SJCRH30 (cell line): ENCODE measurements at places on chromosomes 13 and 19.

GRCh38 chr19:18480006-18480691 is 41.7 kb downstream of the ELL start:
- no peak for DNase-seq

- DNase-seq, result no peak
Measured at GRCh38 chr19:16222806-16223205, 25.1 kb downstream of the AP1M1 start.

DNA sequence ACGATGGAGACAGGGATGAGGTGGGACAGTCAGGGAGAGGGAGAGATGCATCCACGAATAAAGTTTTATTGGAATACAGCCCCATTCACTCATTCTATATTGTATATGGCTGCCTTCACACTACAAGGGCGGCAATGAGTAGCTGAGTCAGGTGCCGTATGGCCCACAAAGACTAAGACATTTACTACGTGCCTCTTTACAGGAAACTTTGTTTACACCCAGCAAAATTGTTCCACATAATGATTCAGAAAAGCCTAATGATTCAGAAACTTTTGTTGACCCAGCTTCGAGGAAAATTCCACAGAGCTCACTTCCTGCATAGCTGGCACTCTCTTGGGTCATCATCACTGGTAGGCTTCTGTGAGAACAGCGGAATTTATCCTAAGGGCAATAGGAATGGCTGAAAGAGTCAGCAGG is 87.3 kb upstream of the PEG3 start:
- no peak for DNase-seq

DNA sequence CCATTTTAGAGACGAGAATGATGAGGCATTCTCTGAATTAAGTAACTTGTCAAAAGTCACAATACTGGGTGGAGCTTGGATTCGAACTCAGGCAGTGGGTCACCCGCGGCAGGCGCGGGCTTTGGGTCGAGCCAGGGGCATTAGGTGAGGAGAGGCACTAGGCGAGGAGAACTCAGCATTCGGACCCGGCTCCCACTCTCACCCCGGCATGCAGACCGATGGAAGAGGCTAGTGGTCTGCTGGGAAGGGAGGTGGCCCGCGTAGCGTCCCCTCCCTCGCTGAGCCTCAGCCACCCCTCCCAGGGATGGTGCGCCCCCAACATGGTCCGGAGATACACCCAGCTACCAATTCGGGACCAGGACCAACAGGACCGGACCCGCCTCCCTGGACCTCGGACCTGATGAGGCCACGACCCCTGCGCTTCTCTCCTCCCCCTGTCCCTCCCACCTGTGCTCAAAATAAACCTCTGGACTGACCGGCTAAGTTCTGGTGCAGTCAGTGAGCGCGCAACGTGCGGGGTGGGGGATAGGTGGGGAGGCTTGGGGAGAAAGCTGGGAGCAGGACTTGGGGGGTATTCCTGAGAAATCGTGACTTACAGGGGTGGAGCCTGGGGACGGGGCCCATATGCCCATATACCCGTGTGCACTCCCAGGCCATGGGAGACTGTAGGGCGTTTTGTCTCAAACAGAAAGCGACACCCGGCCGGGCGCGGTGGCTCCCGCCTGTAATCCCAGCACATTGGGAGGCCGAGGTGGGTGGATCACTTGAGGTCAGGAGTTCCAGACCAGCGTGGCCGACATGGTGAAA is 1.3 kb upstream of the SNAPC2 start:
- no peak for DNase-seq

DNA sequence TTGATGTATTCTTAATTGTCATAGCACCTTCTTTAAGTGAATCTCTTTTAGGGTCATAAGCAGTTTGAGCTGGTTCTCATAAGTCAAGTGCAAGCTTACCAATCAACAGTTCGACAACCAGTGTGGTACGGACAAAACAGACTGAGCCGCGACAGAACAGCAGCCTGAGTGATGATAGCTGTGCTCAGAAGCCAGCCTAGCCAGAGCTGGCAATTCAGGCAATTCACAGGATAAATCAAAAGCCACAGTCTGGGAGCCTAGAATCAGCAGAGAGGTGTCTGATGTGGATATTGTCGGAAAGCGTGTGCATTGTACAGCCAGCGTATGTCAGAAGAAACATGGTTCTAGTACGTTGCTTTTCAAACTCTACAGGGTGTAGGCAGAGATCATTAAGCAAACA is 14.9 kb downstream of the UBE2L5 start:
- DNase-seq, result no peak

DNA sequence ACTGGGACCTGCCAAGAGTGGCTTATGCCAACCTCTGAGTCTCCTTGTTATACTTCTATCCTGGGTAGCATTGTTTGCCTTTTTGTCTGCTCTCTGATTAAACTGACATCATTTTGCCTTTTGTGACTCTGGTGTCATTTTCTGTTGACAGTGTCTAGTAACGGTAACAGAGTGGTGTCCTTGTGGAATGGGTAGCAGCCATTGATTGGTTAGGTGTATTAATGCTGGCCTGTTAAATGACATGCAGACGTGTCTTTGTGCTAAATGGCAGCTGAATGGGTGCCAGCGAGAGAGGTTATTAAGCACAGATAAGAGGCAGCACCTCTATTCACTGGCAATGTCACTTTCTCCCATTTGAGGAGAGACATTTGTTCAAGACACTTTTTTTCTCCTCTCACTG is 1289.4 kb downstream of the PCDH9 start:
- no peak for DNase-seq

- DNase-seq, result no peak
Measured at GRCh38 chr13:85541476-85541875, 257.7 kb downstream of the SLITRK6 start.

DNA sequence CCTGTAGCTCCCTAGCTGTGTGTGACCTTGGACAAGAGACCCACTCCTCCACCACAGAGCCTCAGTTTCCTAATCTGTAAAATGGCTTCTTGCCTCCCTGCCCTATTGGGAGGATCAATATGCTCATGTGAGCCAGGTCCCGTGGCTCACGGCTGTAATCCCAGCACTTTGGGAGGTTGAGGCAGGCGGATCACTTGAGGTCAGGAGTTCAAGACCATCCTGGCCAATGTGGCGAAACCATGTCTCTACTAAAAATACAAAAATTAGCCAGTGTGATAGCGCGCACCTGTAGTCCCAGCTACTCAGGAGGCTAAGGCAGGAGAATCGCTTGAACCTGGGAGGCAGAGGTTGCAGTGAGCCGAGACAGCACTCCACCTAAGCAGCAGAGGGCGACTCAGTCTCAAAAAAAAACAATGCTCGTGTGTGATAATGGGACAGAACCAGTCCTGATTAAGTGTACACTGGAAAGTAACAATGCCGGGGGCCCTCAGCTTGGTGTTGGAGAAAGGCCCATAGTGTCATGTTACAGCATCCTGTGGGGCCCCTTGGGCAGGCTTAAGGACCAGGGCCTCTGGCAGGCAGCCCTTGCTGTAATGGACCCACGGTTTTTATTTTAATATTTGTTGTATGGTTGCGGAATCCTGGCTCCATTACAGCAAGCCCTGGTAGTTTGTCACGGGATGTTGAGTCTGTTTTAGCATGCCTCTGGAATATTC is 6.8 kb downstream of the RPS11 start:
- peak; percentile 94 for DNase-seq

- no peak for DNase-seq
Measured at GRCh38 chr13:78404846-78405360, 198.4 kb downstream of the POU4F1 start.

- DNase-seq, result no peak
Measured at GRCh38 chr13:82625717-82626116, 1256.6 kb downstream of the SLITRK1 start.

DNA sequence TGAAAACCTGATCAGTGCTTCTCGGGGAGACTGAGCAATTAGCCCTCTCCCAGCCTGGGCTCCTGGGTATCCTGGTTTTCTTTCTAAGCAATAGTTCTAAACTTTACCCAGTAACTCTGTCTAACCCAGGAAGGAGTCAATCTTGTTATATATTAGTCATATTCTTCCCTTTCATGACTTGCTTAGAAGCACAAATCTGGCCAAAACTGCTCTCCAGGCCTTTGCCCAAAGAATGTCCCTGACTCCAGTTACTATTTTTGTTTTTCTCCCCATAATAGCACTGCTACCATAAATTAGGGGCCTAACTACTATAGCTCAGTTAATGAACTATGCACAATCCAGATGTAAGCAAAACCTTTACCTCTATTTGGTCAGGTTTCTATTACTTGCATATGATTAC is 355.8 kb upstream of the HTR2A start:
- DNase-seq, result no peak

- peak; percentile 78 for DNase-seq
Measured at GRCh38 chr13:36858290-36858689, 39.3 kb downstream of the RFXAP start.

GRCh38 chr19:29117926-29118325 is 95.0 kb downstream of the UQCRFS1 start:
- DNase-seq, result no peak

- DNase-seq, result no peak
Measured at GRCh38 chr13:101454767-101455166, 2.3 kb downstream of the ITGBL1 start.
